ENCODE measurements at places on chromosomes 13 and 19.
A peak's percentile ranks its signal among the peaks of the same experiment; 100 is the strongest.

GRCh38 chr19:56091066-56091490 is 30.0 kb downstream of the ZNF787 start:
- no peak for DNase-seq
- no peaks in the 10 kb centered on the region for H3K27me3 ChIP-seq
- H3K36me3 ChIP-seq: peaks cover 47% of the 10 kb centered on the region
- no peaks in the 10 kb centered on the region for H3K4me1 ChIP-seq
- H3K4me3 ChIP-seq: no peak overlapping the region

GRCh38 chr13:96898212-96898611 is 96.1 kb downstream of the OXGR1 start:
- H3K27me3 ChIP-seq: no peaks in the 10 kb centered on the region
- H3K27ac ChIP-seq: peak overlapping the region; percentile 81
- no peak for DNase-seq
- H3K36me3 ChIP-seq: no peaks in the 10 kb centered on the region

GRCh38 chr13:30039511-30039911 is 189.1 kb upstream of the UBL3 start:
- H3K36me3 ChIP-seq: no peaks in the 10 kb centered on the region
- DNase-seq: peak; percentile 90
- H3K27me3 ChIP-seq: no peaks in the 10 kb centered on the region
- H3K27ac ChIP-seq: peak overlapping the region; percentile 86
- peaks cover 37% of the 10 kb centered on the region for H3K4me1 ChIP-seq

DNA sequence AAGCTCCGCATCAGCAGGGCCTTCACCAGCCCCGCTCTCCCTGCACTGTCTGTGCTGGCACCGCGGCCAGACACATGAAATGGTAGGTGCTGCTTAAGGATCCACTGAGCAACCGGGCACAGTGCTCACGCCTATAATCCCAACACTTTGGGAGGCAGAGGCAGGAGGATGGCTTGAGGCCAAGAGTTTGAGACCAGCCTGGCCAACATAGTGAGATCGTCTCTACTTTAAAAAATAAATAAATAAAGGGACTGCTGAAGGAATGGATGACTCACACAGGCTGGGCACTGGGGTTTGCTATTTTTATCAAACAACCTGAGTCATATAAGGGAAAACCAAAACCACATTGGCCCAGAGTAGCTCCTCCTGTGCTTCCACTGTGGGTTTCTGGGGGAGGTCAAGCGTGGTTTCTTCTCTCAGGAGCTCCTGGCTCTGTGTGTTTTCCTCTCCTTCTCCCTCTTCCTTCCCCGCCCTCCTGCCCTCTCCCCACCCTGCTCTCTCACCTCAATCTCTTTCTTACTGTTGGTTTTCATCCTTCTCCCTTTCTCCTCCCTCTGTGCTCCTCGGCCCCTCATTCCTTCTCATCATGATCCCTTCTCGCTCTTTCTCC is 21.3 kb downstream of the VRK3 start:
- H3K36me3 ChIP-seq: peaks cover 11% of the 10 kb centered on the region
- H3K4me1 ChIP-seq: peaks cover 3% of the 10 kb centered on the region
- H3K27me3 ChIP-seq: no peaks in the 10 kb centered on the region
- peak; percentile 61 for DNase-seq
- H3K4me3 ChIP-seq: no peak overlapping the region
- no peak overlapping the region for H3K27ac ChIP-seq

- H3K4me3 ChIP-seq: peak overlapping the region; percentile 75
- peaks cover 9% of the 10 kb centered on the region for H3K36me3 ChIP-seq
- H3K27me3 ChIP-seq: no peaks in the 10 kb centered on the region
- peaks cover 13% of the 10 kb centered on the region for H3K4me1 ChIP-seq
Observed at GRCh38 chr19:13796301-13797057, 1.2 kb downstream of the ZSWIM4 start.

DNA sequence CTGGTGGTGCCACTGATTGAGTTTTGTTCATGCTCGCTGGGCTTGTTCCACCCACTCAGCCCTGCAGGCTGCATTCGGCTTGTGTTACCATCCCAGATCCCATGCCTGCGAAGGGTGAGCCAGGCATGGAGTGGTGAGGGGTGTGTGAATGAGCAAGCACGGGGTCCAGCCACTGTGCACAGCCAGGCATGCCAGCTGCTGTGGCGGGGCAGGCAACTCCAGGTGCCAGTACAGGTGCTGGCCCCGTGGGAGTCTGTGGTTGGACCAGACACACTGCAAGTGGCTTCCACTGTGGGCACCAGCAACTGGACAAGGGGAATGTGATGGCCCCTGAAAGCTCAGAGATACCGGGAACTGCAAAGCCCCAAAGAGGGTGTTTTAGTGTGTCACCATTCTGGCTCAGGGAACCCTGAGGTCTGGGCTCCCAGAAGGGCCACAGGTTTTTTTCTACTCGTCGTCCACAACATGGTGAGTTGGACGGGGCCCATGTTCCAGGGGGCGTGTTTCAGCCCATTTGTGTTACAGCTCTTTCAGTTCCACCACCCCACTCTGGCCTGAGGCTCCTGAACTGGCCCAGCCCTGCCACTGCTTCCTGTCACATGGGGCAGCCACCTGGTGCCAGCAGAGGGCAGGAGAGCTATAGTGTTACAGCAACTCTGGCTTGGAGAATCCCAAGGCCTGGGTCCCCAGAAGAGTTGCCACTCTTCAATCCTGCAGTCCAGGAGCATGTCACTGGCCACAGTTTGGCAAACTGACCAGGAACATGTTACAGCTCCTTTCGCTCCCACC is 217.0 kb upstream of the OBI1 start:
- no peaks in the 10 kb centered on the region for H3K36me3 ChIP-seq
- H3K4me1 ChIP-seq: peaks cover 11% of the 10 kb centered on the region

DNA sequence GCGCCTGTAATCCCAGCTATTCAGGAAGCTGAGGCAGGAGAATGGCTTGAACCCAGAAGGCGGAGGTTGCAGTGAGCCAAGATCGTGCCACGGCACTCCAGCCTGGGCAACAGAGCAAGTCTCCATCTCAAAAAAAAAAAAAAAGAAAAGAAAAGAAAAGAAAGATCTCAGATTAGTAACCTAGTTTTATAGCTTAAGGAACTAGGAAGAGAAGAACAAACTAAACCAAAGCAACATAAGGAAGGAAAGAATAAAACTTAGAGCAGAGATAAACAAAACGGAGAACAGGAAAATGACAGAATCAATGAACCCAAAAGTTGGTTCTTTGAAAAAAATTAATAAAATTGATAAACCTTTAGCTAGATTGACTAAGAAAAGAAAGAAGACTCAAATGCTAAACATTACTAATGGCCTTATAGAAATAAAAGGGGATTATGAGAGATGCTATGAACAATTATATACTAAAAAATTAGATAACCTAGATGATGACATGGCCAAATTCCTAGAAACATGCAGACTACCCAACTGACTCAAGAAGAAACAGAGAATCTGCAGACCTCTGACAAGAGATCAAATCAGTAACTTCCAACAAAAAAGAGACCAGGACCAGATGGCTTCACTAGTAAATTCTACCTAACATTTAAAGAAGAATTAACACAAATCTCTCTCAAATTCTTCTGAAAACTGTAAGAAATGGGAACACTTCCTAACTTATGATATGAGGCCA is 68.2 kb downstream of the CDADC1 start:
- H3K4me1 ChIP-seq: peaks cover 5% of the 10 kb centered on the region
- H3K27me3 ChIP-seq: no peaks in the 10 kb centered on the region
- H3K4me3 ChIP-seq: no peak overlapping the region

DNA sequence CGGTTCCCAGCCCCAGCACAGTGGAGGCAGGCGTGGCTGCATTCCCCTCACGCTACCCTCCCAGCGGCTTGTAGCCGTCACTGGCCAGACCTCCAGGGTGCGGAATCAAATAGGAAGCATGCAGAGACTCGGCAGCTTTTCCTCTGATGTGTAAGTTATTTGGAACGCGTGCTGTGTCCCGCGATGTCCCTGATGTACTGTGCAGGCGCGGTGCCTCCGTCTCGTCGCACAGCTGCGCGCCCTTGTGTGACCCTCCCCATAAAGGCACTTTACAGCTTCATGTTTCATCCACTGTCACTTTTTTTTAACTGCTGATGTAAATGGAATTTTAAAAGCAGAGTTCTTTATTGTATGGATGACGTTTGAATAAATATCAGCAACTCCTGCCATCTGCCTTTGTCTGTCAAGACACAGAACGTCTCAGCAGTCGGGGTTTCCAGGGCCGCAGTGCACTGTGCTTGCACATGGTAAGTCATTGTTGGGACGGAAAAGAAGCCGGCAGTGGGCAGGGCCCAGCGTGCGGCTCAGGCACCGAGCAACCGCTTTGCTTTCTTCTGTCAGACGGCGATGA is 7.3 kb upstream of the F7 start:
- 0 out of 2 replicates have a peak, but pooled peaks cover 2% of the 10 kb centered on the region for H3K4me1 ChIP-seq
- no peaks in the 10 kb centered on the region for H3K36me3 ChIP-seq

- no peaks in the 10 kb centered on the region for H3K36me3 ChIP-seq
- H3K4me1 ChIP-seq: no peaks in the 10 kb centered on the region
- H3K27me3 ChIP-seq: no peaks in the 10 kb centered on the region
- no peak overlapping the region for H3K27ac ChIP-seq
- no peak overlapping the region for H3K4me3 ChIP-seq
Observed at GRCh38 chr19:7729211-7729610, 2.7 kb downstream of the CLEC4G start.

- H3K4me3 ChIP-seq: no peak overlapping the region
- no peak for DNase-seq
- no peaks in the 10 kb centered on the region for H3K4me1 ChIP-seq
- no peaks in the 10 kb centered on the region for H3K36me3 ChIP-seq
- no peak overlapping the region for H3K27ac ChIP-seq
- no peaks in the 10 kb centered on the region for H3K27me3 ChIP-seq
Observed at GRCh38 chr19:33000510-33000909, 28.5 kb downstream of the FAAP24 start.

DNA sequence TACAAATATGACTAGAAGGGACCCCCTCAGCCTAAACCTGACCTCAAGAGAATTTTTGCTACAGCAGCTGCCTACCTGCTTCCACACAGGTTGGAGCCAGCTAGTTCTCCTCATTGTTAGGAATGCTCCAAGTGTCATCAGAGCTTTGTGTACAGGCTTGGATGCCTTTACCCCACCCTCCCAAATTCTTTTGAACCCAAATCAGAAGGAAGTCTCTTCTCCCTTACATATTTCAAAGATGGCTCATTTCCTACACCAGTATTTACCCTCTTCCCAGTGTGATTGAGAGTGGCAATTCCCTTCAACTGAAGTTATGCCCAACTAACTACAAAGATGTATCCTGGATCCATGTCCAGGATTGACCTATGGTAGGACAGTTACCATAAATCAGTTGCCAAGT is 323.2 kb downstream of the OXGR1 start:
- no peak overlapping the region for H3K27ac ChIP-seq
- no peaks in the 10 kb centered on the region for H3K4me1 ChIP-seq
- H3K4me3 ChIP-seq: no peak overlapping the region
- H3K36me3 ChIP-seq: no peaks in the 10 kb centered on the region

GRCh38 chr13:100594255-100594654 is 5.7 kb upstream of the GGACT start:
- no peak overlapping the region for H3K27ac ChIP-seq
- H3K36me3 ChIP-seq: no peaks in the 10 kb centered on the region
- H3K27me3 ChIP-seq: no peaks in the 10 kb centered on the region
- no peak for DNase-seq

- no peaks in the 10 kb centered on the region for H3K36me3 ChIP-seq
- no peak overlapping the region for H3K4me3 ChIP-seq
- no peaks in the 10 kb centered on the region for H3K4me1 ChIP-seq
- H3K27ac ChIP-seq: no peak overlapping the region
Observed at GRCh38 chr13:49304763-49305700, 57.3 kb downstream of the CDADC1 start.

DNA sequence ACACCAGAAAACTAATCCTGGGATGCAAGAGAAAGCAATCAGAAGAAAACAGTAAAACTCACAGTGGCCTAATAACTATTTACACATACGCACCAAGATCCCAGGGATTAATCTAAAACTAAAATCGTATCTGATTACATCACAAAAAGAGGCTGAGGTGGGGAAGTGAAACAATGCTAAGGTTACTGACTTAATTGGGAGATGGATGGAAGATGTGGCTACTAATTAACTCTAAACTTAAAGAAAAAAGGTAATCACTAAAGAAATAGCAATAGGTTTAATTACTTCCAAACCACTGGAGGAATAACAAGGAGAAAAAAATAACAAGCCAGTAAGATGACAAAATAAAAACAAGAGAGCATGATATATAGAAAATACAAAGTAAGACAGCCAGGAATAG is 50.4 kb downstream of the NUFIP1 start:
- H3K27ac ChIP-seq: no peak overlapping the region
- no peak for DNase-seq
- H3K4me1 ChIP-seq: no peaks in the 10 kb centered on the region
- H3K4me3 ChIP-seq: no peak overlapping the region
- H3K27me3 ChIP-seq: no peaks in the 10 kb centered on the region

DNA sequence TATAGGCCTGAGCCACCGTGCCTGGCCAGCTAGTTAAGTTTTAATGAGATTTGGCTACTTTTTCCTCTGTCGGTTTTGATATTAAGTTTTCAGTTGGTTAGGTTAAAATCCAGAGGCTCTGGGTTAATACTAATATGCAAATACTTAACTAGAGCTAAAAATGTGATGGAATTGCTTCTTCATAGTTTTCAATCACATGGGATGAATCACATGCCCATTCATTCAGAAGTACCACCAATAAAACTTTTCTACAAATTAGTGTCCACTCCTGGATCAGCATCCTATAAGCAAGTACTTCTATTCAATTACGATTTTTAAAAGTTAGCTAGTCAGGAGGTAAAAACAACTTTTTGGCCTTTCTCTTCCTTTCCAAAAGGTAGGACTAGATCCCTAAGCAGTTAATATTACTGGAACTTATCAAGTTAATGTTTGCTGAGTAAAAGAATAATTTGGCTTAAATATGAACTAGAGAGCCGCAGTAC is 4.3 kb downstream of the SLC25A30 start:
- DNase-seq: no peak
- H3K4me3 ChIP-seq: no peak overlapping the region
- no peaks in the 10 kb centered on the region for H3K27me3 ChIP-seq
- no peak overlapping the region for H3K27ac ChIP-seq

- H3K27me3 ChIP-seq: no peaks in the 10 kb centered on the region
- H3K4me1 ChIP-seq: no peaks in the 10 kb centered on the region
- no peak overlapping the region for H3K27ac ChIP-seq
- H3K36me3 ChIP-seq: peaks cover 33% of the 10 kb centered on the region
- H3K4me3 ChIP-seq: no peak overlapping the region
- no peak for DNase-seq
Observed at GRCh38 chr13:113620036-113620796, 35.7 kb downstream of the TFDP1 start.

DNA sequence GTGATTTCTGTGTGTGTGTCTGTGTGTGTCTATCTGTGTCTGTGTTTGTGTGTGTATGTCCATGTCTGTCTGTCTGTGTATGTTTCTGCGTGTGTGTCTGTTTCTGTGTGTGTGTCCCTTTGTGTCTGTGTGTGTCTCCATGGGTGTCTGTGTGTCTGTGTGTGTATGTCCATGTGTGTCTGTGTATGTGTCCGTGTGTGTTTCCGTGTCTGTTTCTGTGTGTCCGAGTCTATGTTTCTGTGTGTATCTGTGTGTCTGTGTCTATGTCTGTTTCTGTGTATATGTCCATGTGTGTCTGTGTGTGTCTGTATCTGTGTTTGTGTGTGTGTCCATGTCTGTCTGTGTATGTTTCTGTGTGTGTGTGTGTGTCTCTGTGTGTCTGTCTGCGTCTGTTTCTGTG is 276.3 kb upstream of the SOX1 start:
- no peaks in the 10 kb centered on the region for H3K27me3 ChIP-seq
- no peak overlapping the region for H3K4me3 ChIP-seq
- no peaks in the 10 kb centered on the region for H3K4me1 ChIP-seq
- no peak for DNase-seq

Measured in SJCRH30 (cell line).